ENCODE measurements at places on chromosomes 5 and 9.

DNA sequence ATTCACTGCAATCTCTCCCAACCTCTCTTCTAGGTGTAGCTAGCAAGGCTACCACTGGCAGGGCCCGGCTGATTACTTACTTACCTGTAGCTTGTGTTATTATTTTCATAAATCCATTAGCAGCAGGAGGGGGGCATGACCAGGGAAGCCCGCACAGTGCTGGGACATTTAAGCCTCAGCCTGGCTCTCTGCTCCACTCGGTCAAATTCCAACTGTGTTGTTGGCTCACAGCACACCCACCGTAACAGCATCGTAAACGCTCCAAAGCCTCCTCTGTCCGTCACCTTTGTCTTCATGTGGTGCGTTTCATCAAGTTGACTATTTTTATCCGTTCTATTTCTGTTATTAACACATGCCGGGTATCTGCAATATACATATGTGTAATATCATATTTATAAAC lies 264.7 kb downstream of the NSG2 start:
- H3K36me3 ChIP-seq, result no peaks in the 10 kb centered on the region
- H3K4me3 ChIP-seq, result no peak overlapping the region
- no peak for DNase-seq
- peaks cover 8% of the 10 kb centered on the region for H3K27me3 ChIP-seq

DNA sequence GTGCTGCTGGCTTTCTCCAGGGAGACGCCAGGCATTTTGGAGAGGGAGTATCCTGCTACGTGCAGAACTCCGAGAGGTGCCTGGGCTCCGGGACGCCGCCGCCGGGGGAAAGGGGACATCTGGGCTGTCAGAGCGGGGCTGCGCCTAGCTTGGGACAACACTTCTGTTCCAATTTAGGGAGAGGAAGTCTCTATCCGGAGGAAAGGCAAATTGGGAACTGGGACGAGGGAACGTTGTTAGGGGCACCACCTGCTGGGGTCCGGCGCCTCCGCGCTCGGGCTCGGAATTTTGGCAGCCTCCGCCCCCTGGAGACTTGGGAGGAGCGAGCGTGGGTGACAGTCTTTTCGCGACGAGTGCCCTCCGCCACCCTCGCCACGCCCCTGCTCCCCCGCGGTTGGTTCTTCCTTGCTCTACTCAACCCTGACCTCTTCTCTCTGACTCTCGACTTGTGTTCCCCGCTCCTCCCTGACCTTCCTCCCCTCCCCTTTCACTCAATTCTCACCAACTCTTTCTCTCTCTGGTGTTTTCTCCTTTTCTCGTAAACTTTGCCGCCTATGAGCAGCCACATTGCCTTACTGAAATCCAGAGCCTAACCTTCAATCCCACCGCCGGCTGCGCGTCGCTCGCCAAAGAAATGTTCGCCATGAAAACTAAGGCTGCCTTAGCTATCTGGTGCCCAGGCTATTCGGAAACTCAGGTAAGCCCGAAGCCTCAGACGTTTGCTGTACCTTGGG lies 1.6 kb downstream of the TSLP start:
- DNase-seq, result peak; percentile 26
- no peaks in the 10 kb centered on the region for H3K27me3 ChIP-seq
- H3K27ac ChIP-seq, result no peak overlapping the region
- peaks cover 12% of the 10 kb centered on the region for H3K4me1 ChIP-seq
- H3K4me3 ChIP-seq, result peak overlapping the region; percentile 6

- H3K36me3 ChIP-seq, result no peaks in the 10 kb centered on the region
- no peak for DNase-seq
- H3K27me3 ChIP-seq, result no peaks in the 10 kb centered on the region
- H3K4me3 ChIP-seq, result no peak overlapping the region
- no peaks in the 10 kb centered on the region for H3K4me1 ChIP-seq
- H3K27ac ChIP-seq, result no peak overlapping the region
These were observed 14.5 kb downstream of the TNFSF15 start for GRCh38 chr9:114791312-114791711.

DNA sequence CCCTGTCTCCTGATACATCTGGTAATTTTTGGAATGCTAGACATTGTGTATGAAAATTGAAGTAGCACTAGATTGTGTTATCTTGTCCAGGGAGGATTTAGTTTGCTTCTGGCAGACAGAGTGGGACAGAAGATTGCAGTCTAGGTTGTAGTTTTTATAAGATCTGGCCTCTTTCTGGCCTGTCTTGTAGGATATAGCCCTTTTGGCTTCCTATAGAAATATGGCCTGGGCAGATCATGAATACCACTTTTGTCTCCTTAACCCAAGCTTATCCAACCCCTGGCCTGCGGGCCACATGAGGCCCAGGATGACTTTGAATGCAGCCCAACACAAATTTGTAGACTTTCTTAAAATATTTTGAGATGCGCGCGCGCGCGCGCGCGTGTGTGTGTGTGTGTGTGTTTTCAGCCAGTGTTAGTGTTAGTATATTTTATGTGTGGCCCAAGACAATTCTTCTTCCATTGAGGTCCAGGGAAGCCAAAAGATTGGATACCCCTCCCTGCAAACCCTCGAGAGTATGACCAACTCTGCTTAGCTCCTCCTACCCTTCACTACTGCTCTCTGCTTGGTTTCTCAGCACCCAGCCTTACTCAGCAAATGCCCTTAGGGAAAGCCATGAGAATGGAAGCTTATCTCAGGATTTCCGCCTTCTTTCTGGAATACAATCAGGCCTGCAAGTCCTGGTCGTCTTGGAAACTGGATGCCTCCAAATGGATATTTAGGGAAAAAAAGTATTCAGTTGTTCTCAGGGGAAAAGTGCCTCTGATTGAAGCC lies 26.5 kb downstream of the ANKRD33B start:
- no peaks in the 10 kb centered on the region for H3K27me3 ChIP-seq
- DNase-seq, result no peak
- H3K36me3 ChIP-seq, result no peaks in the 10 kb centered on the region
- H3K4me1 ChIP-seq, result no peaks in the 10 kb centered on the region

DNA sequence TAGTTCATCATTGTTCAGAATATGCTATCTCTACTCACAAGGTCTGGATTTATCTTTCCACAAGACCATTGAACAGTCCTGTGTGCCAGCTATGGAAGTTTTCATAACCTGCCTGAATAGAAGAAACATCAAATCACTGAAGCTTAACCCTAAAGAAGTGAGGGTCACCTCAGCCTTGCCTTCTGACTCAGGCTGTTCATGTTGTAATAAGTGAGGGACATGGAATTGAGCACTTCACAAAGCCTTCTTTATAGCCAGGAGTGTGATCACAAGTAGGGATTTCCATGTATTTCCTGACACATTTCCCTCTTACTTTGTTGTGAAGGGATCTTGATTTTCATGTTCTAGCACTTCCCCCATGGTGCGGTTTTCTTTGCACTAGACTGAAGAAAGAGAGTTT lies 577.5 kb upstream of the WWC1 start:
- H3K4me1 ChIP-seq, result no peaks in the 10 kb centered on the region
- H3K36me3 ChIP-seq, result no peaks in the 10 kb centered on the region
- no peak for DNase-seq

GRCh38 chr5:72661405-72661804 lies 154.2 kb upstream of the ZNF366 start:
- H3K36me3 ChIP-seq, result no peaks in the 10 kb centered on the region
- H3K27me3 ChIP-seq, result no peaks in the 10 kb centered on the region
- no peak overlapping the region for H3K27ac ChIP-seq
- DNase-seq, result no peak
- no peak overlapping the region for H3K4me3 ChIP-seq
